CD4-positive, alpha-beta T cell treated with Interleukin-4 for 4 hours (primary cell): ENCODE measurements at places on chromosomes 1 and 21.

- no peak for DNase-seq
These were observed 196.7 kb downstream of the LRRC40 start for GRCh38 chr1:70008660-70009059.

DNA sequence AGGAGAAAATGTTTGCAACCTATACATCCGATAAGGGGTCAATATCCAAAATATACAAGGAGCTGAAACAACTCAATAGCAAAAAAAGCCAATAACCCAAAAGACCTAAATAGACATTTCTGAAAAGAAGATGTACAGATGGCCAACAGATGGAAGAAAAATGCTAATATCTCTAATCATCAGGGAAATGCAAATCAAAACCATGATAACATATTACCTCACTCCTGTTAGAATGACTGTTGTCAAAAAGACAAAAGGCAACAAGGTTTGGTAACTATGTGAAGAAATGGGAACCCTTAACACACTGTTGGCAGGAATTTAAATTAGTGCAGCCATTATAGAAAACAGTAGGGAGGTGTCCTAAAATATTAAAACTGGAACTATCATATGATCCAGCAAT, 74.7 kb downstream of the LEPR start:
- DNase-seq: no peak

DNA sequence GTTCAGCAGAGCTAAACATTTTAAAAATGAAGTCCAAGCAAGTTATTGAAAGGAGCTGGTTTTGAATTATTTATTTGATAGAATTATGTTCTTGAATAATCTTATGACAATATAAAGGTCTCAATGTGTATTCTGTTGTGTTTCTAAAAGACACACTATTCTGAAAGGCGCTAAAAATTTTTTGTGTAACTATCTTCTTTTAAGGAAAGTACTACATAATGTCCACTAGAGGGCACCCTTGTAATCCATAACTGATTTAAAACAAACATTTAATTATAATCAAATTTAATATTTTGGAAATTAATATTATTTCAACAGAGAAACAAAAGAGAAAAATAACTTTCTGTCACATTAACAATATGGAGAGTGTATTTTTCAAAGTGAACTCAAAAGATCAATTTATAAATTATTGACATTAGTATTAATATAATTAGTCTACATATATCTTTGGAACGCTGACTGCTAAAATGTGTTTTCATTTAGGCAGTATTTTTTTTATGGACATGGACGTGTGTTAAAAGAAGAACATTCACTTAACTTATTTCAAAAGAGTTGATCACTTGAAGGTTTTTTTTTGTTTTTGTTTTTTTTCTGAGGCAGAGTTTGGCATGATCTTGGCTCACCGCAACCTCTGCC, 248.4 kb downstream of the DENND1B start:
- peak; percentile 38 for DNase-seq

GRCh38 chr1:8145545-8146202, 119.6 kb upstream of the ERRFI1 start:
- no peak for DNase-seq

GRCh38 chr1:115705085-115705951, 63.2 kb downstream of the CASQ2 start:
- DNase-seq: no peak

DNA sequence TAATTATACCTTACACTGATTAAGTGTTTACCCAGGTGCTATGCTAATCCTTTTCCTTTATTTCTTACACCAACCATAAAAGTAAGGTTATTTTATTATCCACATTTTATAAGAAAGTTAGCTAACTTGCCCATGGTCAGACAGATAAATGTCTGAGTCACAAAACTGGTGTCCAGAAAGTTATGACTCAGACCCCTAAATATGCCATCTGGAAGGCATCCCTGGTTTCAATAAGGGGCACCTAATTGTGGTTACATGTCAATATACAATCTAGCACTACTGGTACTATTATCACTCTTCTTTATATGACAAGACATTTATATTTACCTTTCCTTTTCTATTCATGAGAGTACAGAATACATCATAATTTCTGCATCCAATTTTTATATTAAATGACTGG, 496.5 kb upstream of the ADGRL2 start:
- no peak for DNase-seq

DNA sequence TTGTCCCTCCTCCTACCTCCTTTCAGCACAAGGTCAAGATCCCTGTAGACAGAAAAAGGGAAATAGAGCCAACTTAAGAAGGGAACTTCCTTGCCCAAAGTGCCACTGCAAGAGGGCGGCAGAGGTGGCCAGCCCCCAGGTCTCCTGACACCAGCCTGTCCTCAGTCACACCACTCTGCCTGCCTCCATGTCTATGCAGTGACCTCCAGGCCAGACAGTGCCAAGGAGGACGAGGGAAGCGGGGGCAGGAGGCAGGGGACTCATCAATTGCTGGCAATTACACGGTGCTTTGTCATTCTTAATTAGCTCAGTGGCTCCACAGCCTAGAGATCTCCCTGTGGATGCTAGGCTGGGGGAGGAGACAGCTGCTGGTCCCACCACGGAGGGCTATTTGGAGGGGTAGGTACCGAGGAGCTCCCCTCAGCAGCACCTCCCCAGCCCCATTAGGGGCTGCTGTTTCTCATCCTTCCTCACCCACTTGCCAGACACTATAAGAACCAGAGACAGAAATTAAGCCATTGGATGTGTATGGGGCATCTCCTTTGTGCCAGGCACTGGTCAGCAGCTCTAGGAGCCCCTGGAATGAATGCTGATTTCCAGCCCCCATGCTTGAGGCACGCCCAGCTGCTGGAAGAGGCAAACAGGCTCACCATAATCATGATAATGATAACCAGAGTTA, 6.1 kb upstream of the LDLRAP1 start:
- DNase-seq: no peak
